ENCODE measurements at places on chromosomes 1 and 21.

GRCh38 chr1:226134170-226135058, 52.1 kb downstream of the ACBD3 start:
- no peak for DNase-seq

- no peak for DNase-seq
Observed at GRCh38 chr1:225388372-225388771, 39.5 kb downstream of the LBR start.

GRCh38 chr21:35190201-35190701, 141.1 kb upstream of the RUNX1 start:
- DNase-seq = no peak

- no peak for DNase-seq
Observed at GRCh38 chr1:67771152-67771551, 62.1 kb downstream of the GNG12 start.

DNA sequence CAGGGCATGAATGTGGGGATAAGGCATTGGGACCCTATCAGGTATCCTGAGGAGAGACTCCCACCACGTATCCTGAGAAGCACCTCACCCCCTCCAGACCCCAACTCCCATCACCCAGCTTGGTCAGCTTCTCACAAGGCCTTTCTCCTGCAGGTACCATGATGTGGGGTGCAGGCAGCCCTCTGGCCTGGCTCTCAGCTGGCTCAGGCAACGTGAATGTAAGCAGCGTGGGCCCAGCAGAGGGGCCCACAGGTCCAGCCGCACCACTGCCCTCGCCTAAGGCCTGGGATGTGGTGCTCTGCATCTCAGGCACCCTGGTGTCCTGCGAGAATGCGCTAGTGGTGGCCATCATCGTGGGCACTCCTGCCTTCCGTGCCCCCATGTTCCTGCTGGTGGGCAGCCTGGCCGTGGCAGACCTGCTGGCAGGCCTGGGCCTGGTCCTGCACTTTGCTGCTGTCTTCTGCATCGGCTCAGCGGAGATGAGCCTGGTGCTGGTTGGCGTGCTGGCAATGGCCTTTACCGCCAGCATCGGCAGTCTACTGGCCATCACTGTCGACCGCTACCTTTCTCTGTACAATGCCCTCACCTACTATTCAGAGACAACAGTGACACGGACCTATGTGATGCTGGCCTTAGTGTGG, 1.3 kb downstream of the GPR3 start:
- DNase-seq = no peak

GRCh38 chr1:17502326-17502778, 37.1 kb upstream of the ARHGEF10L start:
- DNase-seq = peak; percentile 33

DNA sequence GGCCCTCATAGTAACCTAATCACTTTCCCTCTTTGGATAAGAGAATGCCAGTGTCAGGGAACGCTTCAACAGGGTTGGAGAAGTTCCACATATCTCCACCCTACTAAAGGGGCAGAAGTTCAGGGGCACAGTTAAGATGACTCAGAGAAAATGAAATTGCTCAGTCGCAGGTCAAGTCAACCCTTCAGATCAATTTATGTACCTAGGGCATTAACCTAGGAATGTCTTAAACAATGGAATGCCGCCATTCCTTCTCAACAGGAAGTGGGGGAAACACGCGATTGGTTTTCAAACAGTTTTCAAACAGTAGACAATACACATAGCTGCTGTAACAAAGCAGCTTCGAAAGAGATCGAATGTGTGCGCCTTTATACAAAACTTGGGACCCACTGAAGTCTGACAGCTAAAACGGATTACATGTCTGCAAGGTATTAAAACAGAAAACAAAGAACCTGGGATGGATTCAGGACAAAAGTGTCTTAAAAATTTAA, 897 bp downstream of the SLC25A24 start:
- DNase-seq = no peak

GRCh38 chr1:107251839-107252238, 111.0 kb downstream of the NTNG1 start:
- no peak for DNase-seq

- no peak for DNase-seq
Observed at GRCh38 chr1:222042120-222042519, 300.2 kb upstream of the DUSP10 start.

- no peak for DNase-seq
Observed at GRCh38 chr1:63116016-63116415, 206.4 kb upstream of the FOXD3 start.

GRCh38 chr1:66996018-66996682, 57.8 kb downstream of the SLC35D1 start:
- peak; percentile 53 for DNase-seq

GRCh38 chr1:246324711-246325110, 182.4 kb downstream of the SMYD3 start:
- DNase-seq = no peak

- no peak for DNase-seq
Observed at GRCh38 chr21:28418726-28419514, 573.8 kb downstream of the LTN1 start.

- DNase-seq = no peak
Observed at GRCh38 chr1:110239441-110240430, 29.6 kb downstream of the KCNC4 start.

DNA sequence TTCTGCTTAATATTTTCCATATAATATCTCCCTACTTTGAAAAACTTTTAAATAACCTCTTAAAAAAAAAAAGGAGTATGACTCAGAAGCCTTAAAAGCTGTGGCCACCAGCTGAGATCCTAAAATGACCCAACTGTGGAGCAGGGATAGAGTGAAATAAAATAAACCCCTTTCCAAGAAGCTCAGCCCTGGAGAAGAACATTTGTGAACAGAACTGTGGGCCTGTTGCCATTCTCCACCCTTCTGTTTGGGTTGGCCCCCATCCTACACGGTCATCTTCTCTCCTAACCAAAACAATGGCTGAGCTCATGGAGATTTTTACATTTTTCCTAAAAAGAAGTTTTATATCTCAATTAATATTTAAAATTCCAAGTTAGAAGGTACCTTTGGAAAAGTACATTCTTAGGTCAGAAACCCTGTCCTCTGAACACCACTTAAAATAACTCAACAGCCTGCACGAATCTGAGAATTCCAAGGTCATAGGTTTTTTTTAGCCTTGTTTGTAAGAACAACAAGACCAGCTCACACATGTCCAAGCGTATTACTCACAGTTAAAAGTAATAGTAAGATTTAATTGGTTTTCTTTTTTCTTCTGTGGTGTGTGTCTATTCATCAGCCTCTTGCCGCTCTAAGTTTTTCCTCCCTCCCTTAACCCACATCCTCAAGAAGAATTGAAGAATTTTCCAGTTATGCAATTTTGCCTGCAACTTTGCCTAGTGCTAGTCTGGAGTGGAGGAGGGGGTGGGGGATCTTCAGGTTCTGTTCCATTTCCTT, 107.7 kb upstream of the ERRFI1 start:
- DNase-seq = no peak

DNA sequence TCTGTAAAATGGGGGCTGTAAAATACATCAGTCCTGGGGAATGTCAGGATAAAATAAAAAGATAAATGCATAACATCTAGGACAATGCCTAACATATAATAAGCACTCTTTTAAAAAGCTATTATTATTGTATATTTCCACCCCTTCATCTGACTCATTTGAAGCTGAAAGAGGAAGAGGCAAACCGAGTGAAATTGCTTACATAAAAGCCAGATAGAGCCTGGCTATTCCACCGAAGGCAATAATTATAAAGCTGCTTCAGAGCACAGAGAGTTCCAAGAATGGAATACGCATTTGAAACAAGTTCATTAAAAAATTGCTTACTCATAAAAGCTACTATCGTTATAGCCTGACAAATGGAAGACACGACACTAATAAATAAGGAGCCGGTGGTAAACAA, 186.1 kb upstream of the CAMK1G start:
- no peak for DNase-seq

- DNase-seq = no peak
Observed at GRCh38 chr1:40930174-40930964, 49.1 kb upstream of the CTPS1 start.

DNA sequence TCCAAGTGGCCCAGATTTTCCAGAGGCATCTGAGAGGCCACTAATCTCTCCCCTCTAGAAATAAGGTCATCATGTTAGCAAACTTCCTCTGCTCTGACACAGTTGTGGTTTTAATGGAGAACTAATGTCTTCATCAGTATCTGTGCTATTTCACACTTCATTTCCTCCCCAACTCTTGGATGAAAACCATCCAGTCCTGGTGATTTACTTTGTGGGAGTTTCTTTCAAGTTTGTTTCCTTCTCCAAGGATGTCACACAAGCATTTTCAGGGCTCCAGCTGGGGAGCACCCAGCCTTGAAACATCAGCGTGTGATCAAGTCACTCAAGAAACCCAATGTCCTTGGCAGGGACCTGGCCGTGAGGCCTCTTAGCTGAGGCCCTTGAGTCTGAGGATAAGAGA, 38.8 kb downstream of the TBX15 start:
- no peak for DNase-seq

DNA sequence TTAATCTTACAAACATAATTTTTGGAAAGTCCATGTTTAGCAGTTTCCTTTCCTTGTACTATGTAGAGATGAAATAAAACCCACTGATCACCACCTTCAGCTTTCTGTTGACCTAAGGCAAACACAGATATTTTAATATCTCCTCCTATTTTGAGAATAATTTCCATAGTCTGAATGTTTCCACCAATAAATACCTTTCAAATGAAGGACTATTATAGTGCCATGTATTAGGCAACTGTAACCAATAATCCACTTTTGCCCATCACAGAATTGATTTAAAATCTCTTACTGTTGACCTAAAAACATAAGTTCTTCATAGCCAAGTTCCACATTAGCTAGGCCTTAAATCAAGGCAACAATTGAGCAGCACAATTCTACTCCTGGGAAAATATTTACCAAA, 1.8 kb downstream of the CDC42BPA start:
- DNase-seq = no peak

DNA sequence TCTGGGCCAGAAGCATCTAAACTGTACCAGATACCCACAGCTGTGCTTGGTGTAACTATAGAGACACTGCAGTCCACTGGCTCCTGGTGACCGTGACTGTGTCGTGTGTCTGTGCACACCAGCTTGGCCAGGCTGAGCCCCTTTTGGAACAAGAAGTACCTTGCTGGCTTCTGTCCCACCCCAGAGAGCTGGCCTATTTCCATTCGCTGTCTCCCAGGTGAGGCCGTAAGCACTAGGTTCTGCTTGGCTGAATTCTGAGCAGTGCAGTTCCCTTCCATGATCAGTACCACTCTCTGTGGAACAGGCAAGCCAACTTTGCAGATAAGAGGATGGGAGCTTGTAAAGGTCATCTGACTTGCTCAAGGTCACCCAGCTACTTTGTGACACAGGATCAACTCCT, 119.9 kb upstream of the DNAH14 start:
- DNase-seq = no peak

DNA sequence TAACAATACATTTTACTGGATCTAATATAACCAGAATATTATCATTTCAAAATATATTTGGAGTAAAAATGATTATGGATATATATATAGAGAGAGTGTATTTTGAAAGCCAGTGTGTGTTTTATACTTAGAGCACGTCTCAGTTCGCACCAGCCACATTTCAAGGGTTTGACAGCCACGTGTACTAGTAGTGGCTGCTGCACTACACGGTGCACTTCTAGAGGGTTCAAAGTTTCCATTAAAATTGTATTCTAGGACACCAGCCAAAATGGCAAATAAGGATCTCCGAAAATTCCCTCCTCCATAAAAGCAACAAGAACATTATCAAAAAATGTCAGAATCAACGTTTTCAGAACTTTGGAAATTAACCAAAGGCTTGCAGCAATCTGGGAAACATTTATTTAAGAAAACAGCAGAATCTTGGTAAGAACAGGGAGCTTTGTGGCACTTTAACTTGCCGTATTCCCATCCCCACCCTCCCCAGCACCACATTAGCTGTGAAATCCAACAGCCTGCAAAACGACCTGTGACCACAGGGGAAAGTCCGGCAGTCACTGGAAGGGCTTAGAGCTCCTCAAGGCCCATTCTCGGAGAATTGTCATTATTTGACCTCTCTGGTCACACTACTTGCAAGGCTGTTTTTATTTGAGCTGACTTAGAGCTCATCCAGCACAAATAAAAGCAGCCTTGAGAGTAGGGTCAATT, 33.5 kb upstream of the MRPS6 start:
- no peak for DNase-seq

All from T-cell (primary cell).